ENCODE measurements at places on chromosomes 1 and 21.

GRCh38 chr21:46080171-46081021 lies 17.5 kb upstream of the COL6A2 start:
- no peak for ATAC-seq

GRCh38 chr1:14924455-14925331 lies 228.9 kb upstream of the TMEM51 start:
- peak; percentile 19 for ATAC-seq

- no peak for ATAC-seq
These were observed 67.8 kb downstream of the CNIH3 start for GRCh38 chr1:224683936-224684335.

- no peak for ATAC-seq
These were observed 109.2 kb downstream of the CSMD2 start for GRCh38 chr1:34055818-34056217.

DNA sequence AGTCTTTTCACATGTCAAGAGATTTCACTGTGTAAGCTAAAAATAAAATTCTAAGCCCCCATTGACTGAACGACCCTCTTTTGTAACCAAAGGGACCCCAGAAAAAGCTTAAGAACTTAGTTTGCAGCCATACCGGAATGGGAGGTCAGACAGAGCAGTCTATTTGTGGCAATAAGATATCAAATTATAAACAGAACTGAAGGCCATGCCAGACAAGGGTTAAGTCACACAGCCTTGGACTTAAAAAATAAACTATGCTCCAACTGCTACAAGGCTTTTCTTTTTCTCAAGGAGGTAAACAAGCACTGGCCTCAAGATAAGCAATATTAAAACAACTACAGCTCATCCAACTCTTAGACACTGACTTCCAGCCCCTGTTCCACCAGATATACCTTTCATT lies 256.9 kb downstream of the BACH1 start:
- no peak for ATAC-seq

DNA sequence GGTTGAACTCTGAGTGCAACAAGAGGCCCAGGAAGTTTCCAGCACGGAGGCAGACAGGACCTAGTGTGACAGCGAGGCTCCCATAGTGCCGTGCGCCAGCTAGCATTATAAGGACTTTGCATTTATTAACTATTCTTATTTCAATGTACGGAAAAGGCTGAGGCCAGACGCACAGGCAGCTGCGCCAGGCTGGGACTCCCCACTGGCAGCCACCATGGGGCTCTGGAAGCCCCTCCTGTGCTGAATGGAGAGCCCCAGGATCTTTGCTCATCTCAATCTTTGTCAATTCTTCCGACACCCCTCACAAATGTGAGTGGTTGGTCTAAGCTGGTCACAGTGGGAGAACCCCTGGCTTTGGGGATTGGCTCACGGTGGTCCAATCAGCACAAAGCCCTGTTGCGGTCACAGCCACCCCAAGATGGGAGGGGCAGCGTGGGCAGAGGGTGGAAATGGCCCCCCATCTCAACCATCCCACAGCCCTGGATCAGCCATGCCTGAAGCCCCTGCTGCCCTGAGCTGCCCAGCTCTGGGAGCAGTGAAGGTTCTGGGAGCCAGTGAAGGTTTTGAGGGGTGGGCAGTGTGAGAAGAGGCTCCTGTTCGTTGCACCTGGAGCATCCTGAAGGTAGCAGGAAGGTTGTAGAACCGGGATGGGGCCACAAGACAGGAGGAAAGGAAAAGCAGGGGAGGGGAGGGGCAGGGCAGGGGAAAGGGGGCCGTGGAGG lies 59.5 kb upstream of the ADARB1 start:
- ATAC-seq = no peak

GRCh38 chr1:21045351-21045750 lies 131.3 kb downstream of the EIF4G3 start:
- no peak for ATAC-seq
